Activated naive CD4-positive, alpha-beta T cell treated with anti-CD3 and anti-CD28 coated beads, Interleukin-2, amount 50 U/mL, for 16 hours (primary cell): ENCODE measurements at places on chromosomes 6 and 20.
A peak's percentile ranks its signal among the peaks of the same experiment; 100 is the strongest.

GRCh38 chr6:135555550-135555949 lies 58.0 kb upstream of the AHI1 start:
- DNase-seq = no peak

- no peak for DNase-seq
These were observed 474.0 kb downstream of the TFAP2B start for GRCh38 chr6:51292659-51293058.

- DNase-seq = no peak
These were observed 11.4 kb upstream of the PDE10A start for GRCh38 chr6:165674155-165675029.

DNA sequence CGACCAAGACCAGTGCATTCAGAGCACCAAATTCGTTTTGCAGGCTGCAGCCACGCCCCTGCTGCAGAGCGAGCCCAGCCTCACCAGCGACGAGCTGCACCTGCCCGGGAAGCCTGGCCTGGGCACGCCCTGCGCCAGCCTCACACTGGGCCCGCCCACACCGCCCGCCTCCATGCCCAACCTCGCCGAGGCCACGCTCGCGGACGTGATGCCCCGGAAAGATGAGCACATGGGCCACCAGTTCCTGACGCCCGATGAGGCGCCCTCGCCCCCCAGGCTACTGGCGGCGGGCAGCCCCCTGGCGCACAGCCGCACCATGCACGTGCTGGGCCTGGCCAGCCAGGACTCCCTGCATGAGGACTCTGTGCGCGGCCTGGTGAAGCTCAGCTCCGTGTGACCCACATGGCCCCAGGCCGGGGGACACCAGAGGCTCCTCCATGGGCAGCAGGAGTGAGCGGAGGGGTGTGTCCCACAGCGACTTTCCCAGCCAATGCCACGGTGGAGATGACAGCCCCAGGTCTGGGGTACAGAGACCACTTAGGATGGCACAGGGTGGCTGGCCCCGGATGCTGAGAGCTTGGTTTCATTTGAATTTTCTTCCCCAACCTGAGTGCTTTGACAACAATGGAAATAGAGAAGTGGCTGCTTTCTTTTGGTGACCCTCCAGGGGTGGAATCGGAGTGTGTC lies 150.2 kb upstream of the SNX9 start:
- DNase-seq = no peak

DNA sequence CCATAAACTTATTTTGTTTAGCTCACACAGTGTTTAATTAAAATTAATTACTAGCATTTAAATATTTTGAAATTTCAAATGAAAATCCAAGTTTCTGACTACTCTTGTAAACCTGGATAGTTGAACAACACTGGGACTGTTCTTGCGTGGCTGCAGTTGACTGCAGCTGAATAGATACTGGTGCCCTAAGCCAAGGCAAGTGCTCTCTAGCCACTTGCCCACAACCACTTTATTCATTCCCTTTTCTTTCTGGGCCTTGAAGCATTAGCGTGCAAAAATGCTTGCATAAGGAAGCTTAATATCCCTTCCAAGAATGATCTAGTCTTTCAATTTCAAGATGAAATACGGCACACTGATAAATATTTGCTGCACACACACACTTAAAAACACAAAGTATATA lies 676.0 kb upstream of the MARCKS start:
- DNase-seq = no peak

- DNase-seq = no peak
These were observed 16.6 kb upstream of the GSTA1 start for GRCh38 chr6:52820198-52820597.

DNA sequence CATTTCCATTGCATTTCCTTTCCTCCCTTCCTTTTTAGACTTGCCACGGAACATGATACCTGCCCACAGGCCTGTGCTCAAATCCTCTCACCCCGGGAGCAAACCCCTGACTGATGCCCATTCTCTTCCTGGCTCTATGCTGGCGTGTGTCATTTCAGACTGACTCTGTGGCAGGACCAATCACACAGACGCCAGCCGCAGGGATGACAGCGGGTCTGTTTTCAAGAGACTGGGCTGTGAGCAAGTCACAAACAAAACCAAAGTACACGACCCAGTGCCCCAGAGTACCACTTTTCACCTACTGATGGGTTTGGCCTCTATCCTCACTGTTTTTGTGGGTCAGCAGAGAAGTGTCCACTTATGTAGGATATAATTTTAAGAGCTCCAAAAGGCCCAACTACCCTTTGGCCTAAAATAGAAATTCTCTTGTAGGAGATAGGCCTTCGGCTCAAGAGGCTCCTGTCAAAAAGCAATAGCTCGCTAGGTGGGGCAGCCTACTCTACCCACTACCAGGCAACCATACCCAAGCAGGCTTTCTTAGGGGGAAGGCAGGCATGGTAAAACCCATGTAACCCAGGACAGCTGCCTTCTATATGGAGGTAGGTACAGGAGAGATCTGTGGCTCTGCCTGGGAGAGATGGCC lies 215.7 kb downstream of the CDC5L start:
- DNase-seq = no peak

DNA sequence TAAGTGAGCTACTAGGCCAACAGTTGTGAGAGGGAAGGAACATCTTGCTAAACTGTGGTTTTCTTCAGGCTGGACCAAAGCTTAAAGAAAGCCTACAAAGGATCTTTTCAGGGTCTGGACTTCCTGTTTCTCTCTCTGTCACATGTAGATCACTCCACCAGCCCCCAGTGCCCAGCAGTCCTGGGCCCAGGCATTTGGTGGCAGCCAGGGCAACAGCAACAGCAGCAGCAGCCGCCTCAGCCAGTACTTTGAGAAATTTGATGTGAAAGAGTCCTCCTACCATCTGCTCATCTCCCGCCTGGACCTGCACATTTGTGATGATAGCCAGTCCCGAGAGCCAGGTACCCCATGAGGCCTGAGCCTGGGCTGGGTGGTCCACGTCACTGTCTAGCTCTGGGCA lies 44.1 kb downstream of the BLTP3A start:
- DNase-seq = no peak

DNA sequence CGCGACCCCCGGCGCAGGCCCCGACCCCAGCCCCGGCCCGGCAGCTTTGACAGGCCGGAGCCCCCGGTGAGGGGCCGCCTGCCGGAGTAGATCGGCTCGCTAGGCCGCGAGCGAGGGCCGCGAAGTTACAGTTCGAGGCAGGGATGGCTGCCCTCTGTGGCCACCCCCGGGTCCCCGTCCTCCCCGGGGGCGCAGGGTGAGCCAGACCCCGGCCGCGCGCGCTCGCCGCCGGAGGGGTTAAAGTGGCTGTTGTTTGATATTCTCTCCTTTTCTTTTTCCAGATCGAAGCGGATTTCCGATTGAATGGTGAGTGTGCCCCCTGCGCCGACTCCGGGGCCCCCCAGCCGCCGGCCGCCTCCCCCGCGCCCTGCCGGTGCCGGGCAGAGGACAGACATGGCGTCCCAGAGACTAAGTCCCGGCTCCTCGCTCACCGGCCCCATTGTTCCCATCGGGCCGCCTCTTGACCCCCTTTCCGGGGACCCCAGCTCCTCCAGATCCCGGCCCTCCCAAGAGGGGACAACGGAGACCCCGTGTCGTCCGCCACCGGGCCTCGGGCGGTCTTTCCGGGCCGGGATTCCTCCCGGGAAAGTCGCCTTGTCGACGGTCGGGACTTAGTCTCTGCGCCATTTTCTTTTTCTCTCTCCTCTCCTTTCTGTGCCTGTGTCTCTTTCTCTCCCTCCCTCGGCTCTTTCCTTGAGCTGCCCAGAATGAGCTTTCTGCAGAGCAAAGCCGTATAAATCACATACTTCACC lies 704 bp downstream of the TOP1 start:
- peak; percentile 42 for DNase-seq

GRCh38 chr6:139655783-139656705 lies 281.6 kb upstream of the CITED2 start:
- no peak for DNase-seq

GRCh38 chr20:63473555-63474449 lies 1.3 kb upstream of the KCNQ2 start:
- DNase-seq = no peak

DNA sequence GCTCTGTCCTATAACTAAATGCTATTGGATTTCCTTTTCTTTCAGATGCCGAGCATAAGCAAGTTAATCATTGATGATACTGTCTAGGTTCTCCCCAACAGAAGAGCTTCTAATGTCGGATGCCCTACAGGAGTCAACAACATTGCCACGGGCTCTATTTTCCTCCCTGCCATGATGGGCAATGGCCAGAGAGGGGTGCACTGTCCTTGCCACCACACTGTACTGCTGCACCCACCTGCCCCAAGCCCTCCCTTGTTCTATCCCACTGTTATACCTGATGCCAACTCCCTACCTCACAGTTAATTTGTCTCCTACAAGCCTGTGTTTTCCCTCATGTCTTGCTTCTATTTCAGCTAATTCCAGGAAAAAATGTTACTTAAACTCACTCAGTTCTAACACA lies 773.6 kb upstream of the CHD6 start:
- no peak for DNase-seq

DNA sequence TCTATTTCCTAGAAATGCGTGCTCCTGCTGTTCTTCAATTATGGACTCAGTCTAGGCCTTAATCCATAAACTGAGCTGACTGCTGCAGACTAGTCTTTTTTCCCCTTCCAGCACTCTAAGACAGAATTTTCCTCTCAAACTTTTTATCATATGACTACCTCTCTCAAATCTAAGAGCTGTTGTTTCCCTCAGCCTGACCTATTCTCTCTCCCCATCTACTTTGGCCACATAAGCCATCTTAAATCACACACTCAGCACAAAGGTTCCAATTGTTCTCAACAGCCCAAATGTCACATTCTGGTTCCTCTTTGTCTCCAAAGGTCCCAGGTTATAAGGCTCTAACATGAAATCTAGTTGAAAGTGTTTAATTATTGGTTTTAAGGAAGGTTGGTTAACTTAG lies 85.2 kb downstream of the PRSS35 start:
- no peak for DNase-seq

DNA sequence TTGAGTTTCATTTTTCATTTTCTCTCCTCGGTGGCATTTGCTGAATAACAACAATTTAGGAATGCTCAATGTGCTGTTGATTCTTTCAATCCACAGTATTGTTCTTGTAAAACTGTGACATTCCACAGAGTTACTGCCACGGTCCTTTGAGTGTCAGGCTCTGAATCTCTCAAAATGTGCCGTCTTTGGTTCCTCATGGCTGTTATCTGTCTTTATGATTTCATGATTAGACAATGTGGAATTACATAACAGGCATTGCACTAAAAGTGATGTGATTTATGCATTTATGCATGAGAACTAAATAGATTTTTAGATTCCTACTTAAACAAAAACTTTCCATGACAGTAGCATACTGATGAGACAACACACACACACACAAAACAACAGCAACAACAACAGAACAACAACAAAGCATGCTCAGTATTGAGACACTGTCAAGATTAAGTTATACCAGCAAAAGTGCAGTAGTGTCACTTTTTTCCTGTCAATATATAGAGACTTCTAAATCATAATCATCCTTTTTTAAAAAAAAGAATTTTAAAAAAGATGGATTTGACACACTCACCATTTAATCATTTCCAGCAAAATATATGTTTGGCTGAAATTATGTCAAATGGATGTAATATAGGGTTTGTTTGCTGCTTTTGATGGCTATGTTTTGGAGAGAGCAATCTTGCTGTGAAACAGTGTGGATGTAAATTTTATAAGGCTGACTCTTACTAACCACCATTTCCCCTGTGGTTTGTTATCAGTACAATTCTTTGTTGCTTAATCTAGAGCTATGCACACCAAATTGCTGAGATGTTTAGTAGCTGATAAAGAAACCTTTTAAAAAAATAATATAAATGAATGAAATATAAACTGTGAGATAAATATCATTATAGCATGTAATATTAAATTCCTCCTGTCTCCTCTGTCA lies 88.1 kb downstream of the SNAP25 start:
- DNase-seq = no peak

- DNase-seq = no peak
These were observed 73.7 kb downstream of the FARS2 start for GRCh38 chr6:5335020-5335419.

DNA sequence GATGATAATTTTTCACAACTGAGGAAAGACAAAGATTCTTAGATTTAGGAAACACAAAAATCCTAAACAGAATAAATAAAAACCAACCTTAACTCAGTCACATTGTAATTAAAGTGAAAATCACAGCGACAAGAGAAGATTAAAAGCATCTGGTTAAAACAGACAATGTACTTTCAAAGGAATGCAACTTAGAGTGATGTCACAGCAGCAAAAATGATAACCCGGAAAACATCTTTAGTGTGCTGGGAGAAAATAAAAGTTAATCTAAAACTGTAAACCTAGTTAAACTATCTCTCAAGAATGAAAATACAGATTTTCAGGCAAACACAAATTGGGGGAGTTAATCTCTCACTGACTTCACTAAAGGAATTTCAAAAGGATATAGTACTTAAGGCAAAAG lies 76.8 kb upstream of the OGFRL1 start:
- DNase-seq = no peak

DNA sequence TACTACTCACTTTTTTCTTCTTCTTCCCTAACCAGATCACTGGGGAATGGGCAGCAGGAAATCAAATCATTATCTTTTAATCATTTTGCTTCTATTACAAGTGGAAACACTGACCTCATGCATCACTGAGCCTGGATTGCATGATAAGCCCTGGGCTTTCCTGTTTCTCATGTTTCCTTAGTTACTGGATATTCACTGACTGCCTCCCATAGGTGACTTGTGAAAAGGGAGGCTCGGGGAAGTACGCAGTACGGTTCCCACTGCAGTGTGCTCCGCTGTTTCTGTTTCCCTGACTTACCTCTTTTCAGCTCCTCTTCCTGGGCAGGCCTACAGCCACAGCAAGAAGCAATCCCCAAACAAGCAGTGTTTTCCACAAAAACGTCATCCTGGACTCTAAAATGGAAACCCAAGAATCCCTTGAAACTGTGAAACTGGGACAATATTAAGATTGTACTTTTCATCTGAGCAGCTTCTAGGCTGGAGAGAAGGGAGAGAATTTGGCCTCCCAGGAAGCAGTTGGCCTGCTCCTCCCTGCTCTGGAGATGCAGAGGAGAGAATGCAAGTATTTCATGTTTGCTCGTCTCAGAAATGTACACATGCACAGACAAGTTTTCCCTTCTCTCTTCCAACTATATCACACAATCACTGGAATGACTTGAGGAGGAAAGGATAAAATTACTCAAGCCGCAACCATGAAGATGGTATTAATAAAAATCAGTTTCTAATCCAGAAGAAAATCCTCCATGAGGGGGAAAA lies 13.1 kb downstream of the BTNL2 start:
- no peak for DNase-seq

- DNase-seq = no peak
These were observed 538.5 kb downstream of the BMP2 start for GRCh38 chr20:7305976-7306375.

- DNase-seq = no peak
These were observed 230.4 kb upstream of the CST7 start for GRCh38 chr20:24718696-24719095.
